ENCODE measurements at places on chromosomes 5 and 9.

- no peak for DNase-seq
These were observed 6.7 kb upstream of the MTMR12 start for GRCh38 chr5:32319392-32319791.

DNA sequence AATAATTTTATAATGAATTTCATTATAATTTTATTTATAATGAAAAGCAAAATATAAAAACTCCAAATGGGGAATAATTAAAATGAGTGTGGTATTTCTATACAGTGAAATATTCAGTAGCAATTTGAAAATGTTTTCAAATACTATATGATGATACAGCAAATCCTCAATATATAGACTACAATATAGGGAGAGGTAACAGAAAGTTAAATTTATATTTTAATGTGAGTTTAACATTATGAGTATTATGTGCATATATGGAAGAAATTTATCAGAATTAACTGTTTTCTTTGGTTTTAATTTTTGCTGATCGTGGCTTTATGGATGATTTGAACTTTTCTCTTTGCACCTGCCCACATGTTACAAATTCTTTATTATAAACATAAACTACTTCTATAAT is 500.9 kb upstream of the ARRDC3 start:
- DNase-seq = no peak

- DNase-seq = no peak
These were observed 56.7 kb downstream of the UBE2QL1 start for GRCh38 chr5:6505416-6505755.

DNA sequence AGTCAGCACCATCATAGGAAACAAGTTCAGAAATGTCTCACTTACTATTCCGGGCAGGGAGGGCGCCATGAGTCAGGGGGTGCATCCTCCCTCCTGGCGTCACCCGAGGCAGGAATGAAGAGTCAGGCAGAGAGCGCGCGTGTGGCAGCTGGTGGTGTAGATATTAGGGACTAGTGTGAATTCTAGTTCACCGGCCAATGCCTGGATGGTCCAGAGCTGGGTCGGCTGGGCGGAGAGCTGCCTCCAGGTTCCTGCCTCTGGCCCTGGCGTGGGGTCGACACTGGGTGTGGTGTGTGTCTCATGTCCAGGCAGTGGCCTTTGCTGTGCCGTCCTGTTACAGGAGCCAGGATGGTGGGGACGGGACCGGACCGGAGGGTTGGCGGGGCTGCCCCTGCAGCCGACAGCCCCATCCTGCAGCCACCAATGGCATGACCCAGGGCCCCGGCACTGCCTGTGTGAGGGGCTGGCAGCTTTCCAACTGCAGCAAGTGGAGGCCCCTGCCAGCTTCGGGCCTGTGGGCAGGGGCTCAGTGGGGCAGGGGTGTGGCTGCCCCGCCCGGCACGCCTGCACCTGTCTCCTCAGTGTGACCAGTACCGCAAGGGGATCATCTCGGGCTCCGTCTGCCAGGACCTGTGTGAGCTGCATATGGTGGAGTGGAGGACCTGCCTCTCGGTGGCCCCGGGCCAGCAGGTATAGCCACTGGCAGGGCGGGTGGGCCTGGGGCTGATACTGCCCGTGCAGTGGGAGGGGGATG is 9.1 kb downstream of the DIPK1B start:
- no peak for DNase-seq

DNA sequence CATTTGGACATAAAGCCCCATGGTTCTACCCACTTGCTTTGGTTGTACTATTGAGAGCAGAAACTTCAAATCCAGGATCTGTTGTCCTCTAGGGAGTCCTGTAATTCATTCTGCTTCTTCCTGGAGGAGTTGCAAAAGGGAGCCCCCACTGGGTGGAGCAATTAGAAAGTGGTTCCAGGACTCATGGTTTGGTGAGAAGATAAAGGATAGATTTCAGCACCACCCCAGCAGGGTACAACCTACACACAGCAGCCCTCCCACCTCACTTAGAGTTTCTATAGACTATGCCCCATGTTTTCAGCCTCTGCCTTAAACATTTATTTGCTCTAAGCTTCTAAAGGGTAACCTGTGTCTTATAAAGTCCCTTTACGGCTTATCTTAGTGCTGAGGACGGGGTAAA is 112.6 kb upstream of the ARRDC3 start:
- DNase-seq = no peak
